PC-9 (cell line): ENCODE measurements at places on chromosomes 2 and 18. TPM values are rescaled to one million over a fixed set of nuclear protein-coding genes. Genes with fewer than 3 reads are reported as not detected.

DNA sequence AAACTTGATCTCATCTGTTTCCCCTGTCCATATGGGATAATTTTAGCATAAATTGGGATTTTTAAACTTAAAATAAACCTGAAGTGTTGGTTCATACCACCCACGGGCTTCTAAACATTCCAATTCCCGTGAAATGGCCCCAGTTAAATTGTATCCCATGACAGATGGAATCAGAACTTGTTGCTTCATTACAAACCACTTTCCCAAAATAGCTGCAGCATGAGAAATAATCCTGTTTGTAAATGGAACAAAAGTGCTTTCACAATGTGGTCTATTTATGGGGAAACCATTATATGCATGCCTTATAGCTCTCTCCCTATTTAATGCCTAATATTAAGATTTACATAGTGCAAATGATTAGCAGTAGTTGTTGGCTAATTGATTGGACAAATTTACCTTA is 15.9 kb downstream of the SCG2 start:
- no peak for DNase-seq

Gene ATIC
- total RNA-seq: 285 and 290 TPM in 2 replicates

DNA sequence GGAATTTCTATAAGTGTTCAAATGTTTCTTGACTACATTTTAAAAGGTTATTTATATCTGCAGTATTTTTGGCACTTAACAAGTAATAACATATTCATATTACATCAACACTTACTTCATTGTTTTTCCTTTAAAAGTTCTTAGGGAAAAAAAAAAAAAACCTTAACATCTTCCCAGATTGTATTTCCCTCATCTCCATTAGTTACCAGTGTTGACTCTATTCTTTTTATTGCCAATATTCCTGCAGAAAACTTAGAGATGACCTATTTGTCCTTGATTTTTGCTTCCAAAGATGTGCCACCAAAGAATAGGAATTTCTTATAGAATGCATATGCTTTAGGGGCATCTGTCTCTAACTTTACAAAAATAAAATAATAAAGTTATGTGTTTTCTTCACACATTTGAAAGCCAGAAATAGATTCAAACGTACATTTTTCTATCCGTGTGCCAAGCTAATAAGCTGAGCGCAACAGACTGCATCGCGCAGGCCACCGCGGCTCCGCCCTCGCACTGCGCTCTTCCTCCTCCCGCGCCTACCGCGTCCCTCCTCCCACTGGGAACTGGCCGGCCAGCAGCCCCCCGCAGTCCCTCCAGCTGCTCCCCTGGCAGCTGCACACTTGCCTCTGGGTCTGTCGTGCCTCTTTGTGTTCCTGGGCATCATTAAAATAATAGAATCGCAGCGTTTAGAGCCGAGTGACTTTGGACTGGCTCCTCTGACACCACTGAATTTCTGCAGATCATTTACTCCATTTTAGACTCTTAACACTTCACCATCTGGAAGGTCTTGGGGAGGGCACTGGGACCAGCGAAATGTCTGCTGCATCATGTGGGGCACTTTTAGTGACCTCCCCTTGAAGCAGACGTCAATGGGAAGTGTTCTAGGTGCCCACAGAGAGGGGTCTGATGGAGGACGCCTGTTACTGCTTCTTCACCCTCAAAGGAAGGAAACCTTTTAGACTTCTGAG is 21.2 kb upstream of the NAB1 start:
- DNase-seq: no peak

DNA sequence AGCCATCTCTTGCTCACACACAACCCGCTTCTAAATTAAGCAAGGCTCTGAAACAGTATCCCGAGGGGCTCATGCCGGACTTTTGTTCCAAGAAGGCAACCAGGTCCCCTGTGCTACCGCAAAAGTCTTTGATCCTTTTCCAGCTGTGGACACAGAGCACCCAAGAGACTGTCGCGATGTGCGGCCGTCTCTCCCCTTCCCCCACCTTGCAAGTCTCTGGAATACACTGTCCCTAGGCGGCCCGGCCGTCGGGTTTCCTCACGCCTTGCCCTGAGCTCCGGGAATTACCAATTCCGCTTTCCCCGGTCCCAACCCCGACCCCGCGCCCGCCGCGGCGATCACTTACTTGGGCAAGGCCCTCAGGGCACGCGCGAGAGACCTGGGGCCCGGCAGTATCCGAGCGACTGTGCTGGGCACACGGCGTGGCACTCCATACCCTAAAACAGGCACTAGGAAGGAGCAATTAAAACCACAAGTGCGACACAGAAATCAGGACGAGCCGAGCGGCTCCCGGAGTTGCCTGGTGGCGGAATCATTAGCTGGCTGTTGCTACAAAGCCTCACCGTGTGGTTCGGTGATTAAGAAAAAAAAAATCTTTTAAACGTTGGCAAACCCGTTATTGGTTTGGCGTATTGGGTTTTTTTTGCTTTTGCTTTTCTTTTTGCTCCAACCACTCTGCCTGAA is 2.2 kb upstream of the DLX1 start:
- no peak for DNase-seq

Gene SNTG2
- total RNA-seq: not detected in 2 replicates

DNA sequence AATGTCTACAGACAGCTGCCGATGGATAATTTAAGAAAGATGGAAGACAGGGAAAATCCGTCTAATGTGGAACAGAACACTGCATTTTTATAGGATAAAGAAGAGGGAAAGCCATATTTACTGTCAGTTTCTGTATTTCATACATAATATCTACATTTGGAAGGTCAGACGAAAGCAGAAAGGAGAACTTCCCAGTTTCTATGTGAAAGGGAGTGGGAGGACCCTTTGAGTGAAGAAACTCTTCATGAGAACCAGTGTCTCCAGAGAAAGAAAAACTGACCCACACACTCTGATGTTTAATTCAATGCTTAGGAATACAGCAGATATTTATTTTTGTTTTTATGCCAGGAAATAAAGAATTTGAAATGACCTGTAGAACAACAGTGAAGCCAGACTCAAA is 127.2 kb downstream of the CALCRL start:
- no peak for DNase-seq

DNA sequence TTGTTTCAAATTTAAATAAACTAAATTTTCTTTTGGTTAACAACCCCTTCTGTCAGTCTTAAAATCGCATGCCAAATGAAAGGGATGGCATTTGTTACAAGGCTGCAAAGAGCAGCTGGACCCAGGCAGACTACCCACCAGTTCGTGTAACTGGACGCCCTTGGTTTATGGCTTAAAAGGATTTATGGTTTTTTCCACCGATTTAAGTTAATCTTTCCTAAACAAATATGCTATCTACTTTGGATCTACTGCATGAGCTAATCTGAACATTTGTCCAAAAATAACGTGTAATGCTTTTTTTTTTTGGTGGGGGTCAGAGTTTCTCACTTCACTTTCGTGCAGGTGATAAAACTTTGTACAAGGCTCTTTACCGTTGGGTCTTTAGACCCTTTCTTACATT is 62.9 kb downstream of the DIS3L2 start:
- DNase-seq: no peak

- DNase-seq: no peak
These were observed 66.3 kb downstream of the SLC66A2 start for GRCh38 chr18:79884963-79885728.

DNA sequence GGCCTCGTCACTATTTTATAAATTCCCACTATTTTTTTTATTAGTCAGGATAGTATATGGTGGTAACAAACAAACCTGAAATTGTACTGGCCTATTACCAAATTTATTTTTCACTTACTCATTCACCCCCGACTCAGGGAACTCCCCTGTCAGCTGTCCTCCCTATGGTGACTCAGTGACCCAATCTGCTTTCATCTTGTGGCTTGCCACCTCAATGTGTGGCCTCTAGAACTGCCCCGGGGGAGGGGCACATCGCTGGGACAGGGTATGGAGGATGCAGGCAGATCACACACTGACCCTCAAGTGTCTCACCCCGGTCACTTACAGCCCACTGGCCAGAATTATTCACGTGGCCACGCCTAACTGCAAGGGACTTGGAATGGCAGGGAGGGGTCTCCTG is 71.6 kb downstream of the ACTR2 start:
- no peak for DNase-seq

Gene CDH19
- total RNA-seq: not detected in 2 replicates

DNA sequence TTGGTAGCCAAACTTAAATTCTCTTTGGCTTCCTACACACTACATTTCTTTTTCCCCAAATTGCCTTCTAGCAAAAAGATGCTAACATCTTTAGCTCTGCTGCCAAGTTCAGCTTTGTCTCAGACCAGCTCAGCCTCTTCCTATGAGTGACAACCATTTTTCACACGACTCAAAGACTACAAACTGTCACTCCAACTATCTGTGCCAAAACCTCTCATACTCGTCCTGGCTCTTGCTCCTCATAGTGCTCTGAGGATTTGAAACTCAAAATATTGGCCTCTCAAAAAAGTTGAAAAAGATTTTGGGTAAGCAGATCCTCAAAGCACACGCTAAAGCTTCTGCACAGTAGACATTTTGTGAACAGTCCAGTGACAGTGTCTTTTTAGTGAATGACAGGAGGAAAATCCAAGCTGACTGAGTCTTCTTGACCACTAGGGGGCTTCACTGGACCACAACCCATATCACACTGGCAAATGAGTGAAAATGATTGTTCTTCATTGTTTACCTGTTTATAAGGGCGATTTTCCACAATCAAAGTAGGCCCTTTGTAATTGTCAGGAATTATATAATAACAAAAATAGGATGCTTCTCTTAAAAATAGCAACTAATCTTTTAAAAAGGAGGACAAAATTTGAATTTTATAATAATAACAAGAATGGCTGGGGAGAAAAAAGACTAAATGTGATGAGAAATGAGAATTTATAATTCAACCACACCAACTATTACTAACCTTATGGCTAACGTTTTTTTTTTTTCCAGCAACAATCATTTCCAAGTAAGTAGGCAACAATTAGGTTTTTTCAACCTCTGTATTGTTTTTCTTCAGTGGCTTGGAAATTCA is 85.5 kb upstream of the PGAP1 start:
- no peak for DNase-seq

- DNase-seq: no peak
These were observed 56.1 kb downstream of the RHBDD1 start for GRCh38 chr2:226891780-226892590.

DNA sequence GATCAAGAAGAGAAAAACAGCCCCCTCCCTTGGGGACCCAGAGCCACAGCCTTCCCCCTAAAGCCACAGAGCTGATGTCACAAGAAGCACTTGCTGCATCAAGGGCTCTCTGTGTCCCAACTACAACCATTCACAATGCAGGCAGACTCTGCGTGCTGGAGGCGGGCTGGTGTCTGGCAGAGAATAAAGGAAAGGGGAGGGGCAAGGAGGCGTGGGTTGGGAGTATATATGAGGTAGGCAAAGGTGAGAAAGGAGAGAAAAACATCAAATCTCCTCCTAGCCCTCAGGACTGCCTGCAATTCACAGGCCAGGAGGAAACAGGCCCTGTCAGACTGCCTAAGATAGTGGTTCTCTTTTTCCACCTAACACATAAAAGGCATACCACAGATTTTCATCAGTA is 48.8 kb upstream of the IHH start:
- DNase-seq: no peak

DNA sequence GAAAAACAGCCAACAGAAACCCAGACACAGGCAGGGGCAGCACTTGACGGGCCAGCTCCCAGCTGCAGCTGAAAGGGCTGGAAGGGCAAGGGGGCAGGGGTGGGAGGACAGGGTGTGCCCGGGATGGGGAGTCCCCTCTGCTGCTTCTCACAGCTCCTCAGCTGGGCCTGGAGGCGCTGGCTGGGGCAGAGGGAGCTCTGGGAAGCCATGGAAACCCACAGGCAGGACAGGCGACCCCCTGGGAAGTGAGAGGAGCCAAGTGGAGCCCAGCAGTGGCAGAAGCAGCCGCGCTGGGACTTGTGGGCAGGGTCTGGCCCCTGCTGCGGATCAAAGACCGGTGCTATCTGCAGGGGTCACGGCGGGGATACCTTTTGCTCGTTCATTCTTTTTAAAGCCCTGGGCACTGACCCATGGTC is 20.7 kb downstream of the OTOF start:
- no peak for DNase-seq

Gene FRZB
- 0.15 TPM in 2 replicates for total RNA-seq

GRCh38 chr2:218476676-218477075 is 57.8 kb downstream of the VIL1 start:
- DNase-seq: no peak

DNA sequence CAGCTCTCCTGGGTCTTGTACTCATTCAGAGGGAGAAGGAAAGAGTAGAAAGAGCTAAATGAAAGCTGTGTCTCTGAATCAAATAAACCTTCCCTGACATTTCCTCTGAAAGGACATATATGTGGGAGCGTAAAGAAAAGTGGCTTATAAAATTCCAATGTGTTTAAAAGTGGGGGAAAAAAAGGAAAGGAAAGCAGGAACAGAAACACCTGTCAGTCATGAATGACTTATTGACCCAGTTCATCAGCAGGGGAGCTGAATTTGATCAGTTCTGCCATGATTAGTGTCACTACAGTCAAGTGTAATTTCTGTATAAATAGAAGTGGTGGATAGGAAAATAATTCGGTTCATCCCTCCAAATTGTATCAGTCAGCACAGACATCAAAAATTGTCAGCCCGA is 382.5 kb downstream of the ERBB4 start:
- no peak for DNase-seq

- peak; percentile 54 for DNase-seq
These were observed 145.9 kb downstream of the ZNF516 start for GRCh38 chr18:76349067-76349715.

Gene TCF7L1
- total RNA-seq: 2.3 and 2.8 TPM in 2 replicates

GRCh38 chr2:73862987-73863386 is 29.8 kb upstream of the ACTG2 start:
- no peak for DNase-seq

Gene HOXD3
- total RNA-seq: not detected in 2 replicates

GRCh38 chr18:3402982-3403451 is 47.0 kb upstream of the TGIF1 start:
- no peak for DNase-seq

DNA sequence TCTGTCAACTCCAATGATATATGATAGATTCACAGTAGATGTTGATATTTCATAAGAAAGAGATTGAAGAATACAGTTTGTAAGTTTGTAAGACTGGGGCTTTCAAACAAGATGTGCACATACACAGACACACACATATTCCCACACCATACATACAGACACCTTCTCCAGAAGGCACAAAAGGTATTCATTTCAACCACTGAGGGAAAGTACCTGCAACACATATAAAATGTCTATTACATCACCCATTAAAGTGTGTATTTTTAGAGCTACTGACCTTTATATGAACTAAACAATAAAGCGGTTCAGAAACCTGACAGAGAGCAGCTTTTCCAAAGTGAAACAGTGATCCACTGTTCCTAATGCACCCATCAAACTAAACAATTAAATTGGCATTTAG is 53.3 kb downstream of the CCDC148 start:
- DNase-seq: no peak

DNA sequence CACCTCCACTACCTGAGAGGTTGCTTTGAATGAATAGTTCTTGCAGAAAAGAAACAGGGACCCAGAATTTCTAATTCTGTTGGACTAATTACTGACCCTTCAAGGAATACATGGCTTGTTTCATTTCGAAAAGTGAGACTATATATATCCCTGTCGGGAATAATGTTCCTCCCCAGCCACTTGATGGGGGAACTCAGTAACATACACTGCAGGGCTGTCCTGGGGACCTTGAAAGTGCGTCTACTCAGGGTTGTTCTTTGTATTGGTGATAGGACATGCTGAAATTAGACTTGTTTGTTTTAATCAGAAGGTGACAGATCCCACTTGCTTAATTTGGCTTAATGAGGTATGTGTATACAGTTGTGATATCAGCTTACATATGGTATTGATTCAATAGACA is 25.5 kb downstream of the MGAT5 start:
- no peak for DNase-seq
